ENCODE measurements at places on chromosomes 5 and 9.

- DNase-seq = no peak
Observed at GRCh38 chr5:980001-980588, 28.5 kb upstream of the NKD2 start.

GRCh38 chr5:55030676-55031369 is 6.8 kb downstream of the GZMK start:
- DNase-seq = no peak

GRCh38 chr5:91848453-91848852 is 465.3 kb upstream of the ARRDC3 start:
- no peak for DNase-seq

- no peak for DNase-seq
Observed at GRCh38 chr9:133906932-133907910, 84.9 kb downstream of the VAV2 start.

GRCh38 chr5:66987949-66988838 is 208.4 kb downstream of the CD180 start:
- no peak for DNase-seq

- no peak for DNase-seq
Observed at GRCh38 chr5:171272996-171273970, 35.8 kb upstream of the TLX3 start.

DNA sequence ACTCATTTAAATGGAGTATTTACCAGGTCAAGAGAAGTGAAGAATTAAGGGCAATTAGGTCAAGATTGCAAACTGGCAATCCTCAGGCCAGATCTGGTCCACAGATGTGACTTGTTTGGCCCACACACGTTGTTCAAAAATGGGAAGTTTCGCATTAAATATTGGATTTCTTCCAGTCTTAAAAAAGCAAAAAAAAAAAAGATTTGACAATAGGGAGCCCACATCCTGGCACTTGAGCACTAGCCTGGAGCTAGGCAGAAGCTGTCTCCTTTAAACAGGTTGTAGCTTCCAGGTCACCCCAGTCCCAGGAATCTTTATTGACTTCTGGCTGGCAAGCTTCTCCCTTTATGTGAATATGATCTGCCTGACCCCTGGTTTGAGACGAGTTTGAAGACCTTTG is 520.4 kb downstream of the RAB3C start:
- DNase-seq = no peak

- DNase-seq = no peak
Observed at GRCh38 chr9:76911971-76912370, 6.1 kb upstream of the PRUNE2 start.

DNA sequence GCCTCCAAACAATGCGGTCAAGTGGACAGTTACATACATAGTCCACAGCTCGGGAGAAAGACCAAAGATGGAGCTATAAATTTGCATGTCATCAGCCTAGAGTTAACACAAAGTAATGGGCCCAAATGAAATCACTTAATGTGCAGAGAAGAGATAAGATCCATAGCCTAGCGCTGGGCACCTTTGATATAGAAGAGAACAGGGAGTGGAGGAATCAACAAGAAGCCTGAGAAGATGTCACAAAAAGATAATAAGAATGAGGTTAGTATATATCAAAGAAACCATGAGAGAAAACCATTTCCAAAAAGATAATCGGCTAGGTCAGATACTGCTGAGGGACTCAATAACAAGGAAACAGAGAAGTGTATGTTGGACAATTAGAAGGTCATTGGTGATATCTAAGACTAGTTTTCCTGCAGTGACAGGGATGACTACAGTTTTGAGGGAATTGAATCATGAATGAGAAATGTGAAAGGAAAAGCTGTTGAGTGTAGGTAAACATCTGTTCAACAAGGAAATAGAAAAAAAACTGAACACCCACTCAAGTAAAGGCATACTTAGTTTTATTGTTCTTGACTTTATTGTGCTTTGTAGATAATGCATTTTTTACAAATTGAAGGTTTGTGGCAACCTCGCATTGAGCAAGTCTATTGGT is 68.7 kb upstream of the CDH6 start:
- DNase-seq = no peak

DNA sequence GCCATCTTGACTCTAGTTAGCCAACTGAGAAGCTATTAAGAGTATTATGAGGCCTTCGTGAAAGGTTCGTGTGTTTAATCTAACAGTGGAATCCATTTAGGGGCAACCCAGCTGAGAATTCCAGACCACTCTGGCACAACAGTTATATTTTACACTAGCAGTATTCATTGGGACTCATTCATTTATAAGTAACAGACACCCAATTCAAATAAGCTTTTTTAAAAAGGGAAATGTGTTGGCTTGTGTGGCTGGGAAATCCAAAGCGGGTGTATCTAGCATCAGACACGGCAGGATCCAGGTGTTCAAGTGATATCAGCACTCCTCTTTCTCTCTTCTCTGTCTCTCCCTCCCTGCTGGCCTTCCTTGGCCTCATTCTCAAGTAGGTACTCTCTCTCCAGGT is 46.0 kb upstream of the SHC3 start:
- DNase-seq = no peak

DNA sequence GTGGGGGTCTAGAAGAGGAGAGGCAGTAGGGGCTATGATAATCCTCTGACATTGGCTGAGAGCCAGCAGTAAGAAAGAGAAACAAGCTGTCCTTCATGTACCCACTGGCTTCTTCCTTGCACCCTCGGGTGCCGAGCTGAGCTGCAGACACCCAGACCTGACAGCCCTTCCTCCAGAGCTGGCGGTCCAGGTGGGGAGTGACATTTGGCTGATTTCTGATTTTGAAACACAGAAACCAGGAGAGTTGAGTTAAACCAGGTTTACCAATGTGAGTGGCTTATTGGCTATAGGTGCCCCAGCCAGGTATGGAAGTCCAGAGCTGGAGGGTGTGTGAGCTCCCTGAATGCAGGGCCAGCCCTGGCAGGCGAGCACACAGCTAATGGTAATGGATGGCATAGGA is 59.2 kb downstream of the GADD45G start:
- no peak for DNase-seq

- no peak for DNase-seq
Observed at GRCh38 chr5:81363093-81363871, 30.7 kb downstream of the ACOT12 start.

DNA sequence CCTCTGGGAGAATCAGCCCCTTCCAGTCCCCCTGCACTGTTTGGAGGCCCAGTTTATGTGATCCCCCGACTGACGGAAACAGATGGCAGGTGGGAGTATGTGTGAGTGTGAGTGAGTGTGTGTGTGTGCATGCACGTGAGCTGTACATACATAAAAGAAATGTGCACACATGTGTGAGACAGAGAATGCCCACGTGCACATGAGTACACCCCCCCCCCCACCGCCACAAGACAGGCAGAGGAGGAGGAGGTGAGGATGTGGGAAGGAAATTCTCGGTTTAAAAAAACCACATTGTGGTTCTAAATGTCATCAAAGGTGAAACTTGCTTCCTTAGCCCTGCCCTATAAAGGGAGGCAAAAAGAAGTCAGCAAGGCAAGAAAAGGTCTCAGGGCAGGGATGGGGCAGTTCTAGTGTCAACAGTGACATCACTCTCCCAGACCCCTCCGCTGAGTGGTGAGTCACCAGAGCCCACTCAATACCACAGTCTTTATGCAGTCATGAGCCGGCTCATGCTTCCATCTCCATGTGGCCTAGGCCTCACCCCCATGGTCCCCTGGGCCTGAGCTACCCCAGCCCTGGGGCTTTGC is 79.2 kb upstream of the HSPA9 start:
- no peak for DNase-seq

DNA sequence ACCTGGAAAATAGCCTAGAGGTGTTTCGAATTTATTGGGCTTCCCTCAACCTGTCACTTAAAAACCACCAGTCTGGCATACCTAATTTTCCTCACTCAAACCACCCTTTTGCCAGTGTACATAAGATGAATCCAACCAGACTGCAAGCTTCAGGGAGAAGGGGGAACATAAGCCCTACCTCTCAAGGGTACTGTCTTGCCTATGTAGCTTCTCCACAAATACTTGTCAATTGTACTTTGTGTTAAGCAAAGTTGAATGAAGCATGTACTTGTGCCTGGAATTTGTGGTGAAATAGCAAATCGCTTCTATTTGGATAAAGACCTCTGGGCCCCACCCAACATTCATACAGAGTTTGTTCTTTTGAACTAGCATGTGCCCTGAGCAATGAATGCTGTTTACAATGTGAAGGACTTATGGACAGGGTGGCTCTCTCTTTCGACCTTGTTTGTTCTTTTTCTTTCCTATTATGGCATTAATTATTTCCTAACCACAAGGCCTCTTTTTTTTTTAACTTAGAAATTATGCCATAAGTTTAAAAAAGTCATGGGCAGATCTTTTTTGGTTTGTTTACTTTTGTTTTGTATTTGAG is 580.2 kb downstream of the EBF1 start:
- DNase-seq = no peak

- DNase-seq = no peak
Observed at GRCh38 chr5:155303120-155303519, 289.6 kb downstream of the KIF4B start.

- DNase-seq = no peak
Observed at GRCh38 chr5:104952876-104953275, 1390.3 kb upstream of the NUDT12 start.

Measured in adrenal gland (tissue), 19 donors.